ENCODE measurements at places on chromosomes 13 and 19. TPM values are rescaled to one million over a fixed set of nuclear protein-coding genes. Genes with fewer than 3 reads are reported as not detected.
A peak's percentile ranks its signal among the peaks of the same experiment; 100 is the strongest.

Gene CD70
- 85.5 TPM for total RNA-seq

Gene NKG7
- 332 TPM for total RNA-seq

Gene ZFP28
- total RNA-seq: 1.2 TPM

Gene ZNF610
- total RNA-seq: 0.50 TPM

Gene CPAMD8
- 0.27 TPM for total RNA-seq

Gene C19orf67
- 0.75 TPM for total RNA-seq

Gene LONP1
- 196 TPM for total RNA-seq

GRCh38 chr19:29277102-29277501 is 64.2 kb upstream of the UQCRFS1 start:
- H3K36me3 ChIP-seq: no peaks in the 10 kb centered on the region
- peak overlapping the region; percentile 51 for H3K27ac ChIP-seq
- peaks cover 10% of the 10 kb centered on the region for H3K4me1 ChIP-seq

DNA sequence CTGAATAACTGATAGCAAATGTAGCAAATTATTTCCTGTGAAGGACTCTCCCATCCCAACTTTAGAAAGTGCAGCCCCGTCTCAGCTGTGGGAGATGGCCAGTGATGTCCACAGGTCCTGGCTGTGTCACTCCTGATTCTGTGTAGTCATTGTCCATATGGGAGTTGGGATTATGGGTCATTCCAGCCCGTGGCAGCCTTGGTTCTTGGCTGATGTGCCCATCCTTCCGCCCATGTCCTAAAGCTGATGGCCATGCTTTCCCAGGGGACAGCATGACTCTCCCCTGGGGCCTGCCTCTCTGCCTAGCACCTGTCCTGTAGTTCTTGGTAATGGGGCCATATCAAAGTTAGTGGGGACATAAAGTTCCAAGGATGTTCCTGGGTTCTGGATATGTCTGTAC is 43.9 kb upstream of the C1QTNF9 start:
- peak overlapping the region; percentile 61 for H3K4me3 ChIP-seq
- no peak for DNase-seq
- H3K27ac ChIP-seq: peak overlapping the region; percentile 68
- H3K4me1 ChIP-seq: peaks cover 85% of the 10 kb centered on the region
- peaks cover 36% of the 10 kb centered on the region for H3K36me3 ChIP-seq

DNA sequence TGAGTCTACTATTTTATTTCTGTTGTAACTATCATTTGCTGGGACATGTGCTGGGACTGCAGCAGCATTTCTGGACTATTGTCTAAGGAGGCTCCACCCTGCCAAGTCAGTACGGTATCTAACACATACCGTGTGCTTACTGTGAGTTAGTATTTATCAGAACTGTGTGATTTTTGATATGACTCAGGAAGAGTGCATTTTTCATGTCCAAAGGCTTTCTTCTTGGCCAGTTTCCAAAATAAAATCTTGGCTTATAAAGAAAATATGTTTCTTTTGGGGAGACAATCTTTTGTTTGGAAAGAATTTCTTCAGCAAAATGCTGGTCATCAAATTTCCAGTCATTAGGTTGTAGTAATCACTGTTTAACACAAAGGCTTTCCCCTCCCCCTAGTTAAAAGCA is 11.6 kb downstream of the PARP4 start:
- H3K4me3 ChIP-seq: no peak overlapping the region
- H3K27ac ChIP-seq: no peak overlapping the region
- peaks cover 10% of the 10 kb centered on the region for H3K4me1 ChIP-seq
- H3K36me3 ChIP-seq: peaks cover 55% of the 10 kb centered on the region
- H3K27me3 ChIP-seq: no peaks in the 10 kb centered on the region
- DNase-seq: no peak

DNA sequence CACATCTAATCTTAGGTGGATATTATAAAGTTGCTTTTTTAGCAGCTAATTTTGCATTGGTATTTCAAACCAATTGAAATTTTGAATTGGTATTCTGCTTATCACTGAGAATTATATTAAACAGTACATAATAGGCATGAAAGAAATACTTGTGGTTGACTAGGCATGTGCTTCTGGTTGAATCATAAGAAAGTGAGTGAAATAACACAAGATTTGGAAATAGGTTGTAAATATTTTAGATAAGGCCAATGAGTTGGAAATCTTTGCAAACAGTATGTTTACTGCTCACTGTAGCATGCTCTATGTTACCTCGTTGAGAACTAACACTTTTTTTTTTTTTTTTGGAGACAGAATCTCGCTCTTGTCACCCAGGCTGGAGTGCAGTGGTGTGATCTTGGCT is 66.8 kb upstream of the RFC3 start:
- no peak overlapping the region for H3K4me3 ChIP-seq
- H3K4me1 ChIP-seq: no peaks in the 10 kb centered on the region
- H3K27ac ChIP-seq: no peak overlapping the region
- no peak for DNase-seq
- H3K36me3 ChIP-seq: no peaks in the 10 kb centered on the region
- H3K27me3 ChIP-seq: peaks cover 11% of the 10 kb centered on the region

GRCh38 chr13:108755083-108755482 is 125.7 kb downstream of the MYO16 start:
- H3K27me3 ChIP-seq: no peaks in the 10 kb centered on the region
- no peak overlapping the region for H3K27ac ChIP-seq
- no peaks in the 10 kb centered on the region for H3K36me3 ChIP-seq

DNA sequence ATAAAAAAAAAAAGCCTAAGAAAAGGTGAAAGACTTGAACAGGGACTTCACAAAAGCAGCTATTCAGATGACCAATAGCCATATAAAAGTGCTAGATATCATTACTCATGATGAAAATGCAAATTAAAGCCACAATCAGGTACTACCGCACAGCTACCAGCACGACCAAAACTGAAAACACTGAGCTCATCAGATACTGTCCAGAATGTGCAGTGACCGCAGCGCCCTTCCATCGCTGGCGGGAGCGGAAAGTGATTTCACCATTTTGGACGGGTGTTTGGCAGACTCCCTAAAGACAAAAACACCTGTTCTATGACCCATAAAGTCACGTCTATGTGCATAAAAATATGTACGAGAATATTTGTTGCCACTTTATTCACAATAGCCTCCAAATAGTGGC is 60.7 kb downstream of the SLC6A16 start:
- H3K36me3 ChIP-seq: no peaks in the 10 kb centered on the region
- no peak for DNase-seq
- H3K4me1 ChIP-seq: no peaks in the 10 kb centered on the region
- peaks cover 9% of the 10 kb centered on the region for H3K27me3 ChIP-seq

GRCh38 chr19:23916991-23917390 is 2.3 kb downstream of the ZNF726 start:
- no peak overlapping the region for H3K27ac ChIP-seq
- no peaks in the 10 kb centered on the region for H3K27me3 ChIP-seq
- H3K4me3 ChIP-seq: no peak overlapping the region

Data from activated T-helper 2 cell treated with anti-CD3 and anti-CD28 coated beads, Interferon-gamma antibody, Interleukin-2, Interleukin-4, amounts not matched to agents 10 μg/mL and 5 μg/mL and 100 μg/mL, durations not matched to agents 14 hours and 24 hours and 36 hours (primary cell).